ENCODE measurements at places on chromosomes 5 and 9.

DNA sequence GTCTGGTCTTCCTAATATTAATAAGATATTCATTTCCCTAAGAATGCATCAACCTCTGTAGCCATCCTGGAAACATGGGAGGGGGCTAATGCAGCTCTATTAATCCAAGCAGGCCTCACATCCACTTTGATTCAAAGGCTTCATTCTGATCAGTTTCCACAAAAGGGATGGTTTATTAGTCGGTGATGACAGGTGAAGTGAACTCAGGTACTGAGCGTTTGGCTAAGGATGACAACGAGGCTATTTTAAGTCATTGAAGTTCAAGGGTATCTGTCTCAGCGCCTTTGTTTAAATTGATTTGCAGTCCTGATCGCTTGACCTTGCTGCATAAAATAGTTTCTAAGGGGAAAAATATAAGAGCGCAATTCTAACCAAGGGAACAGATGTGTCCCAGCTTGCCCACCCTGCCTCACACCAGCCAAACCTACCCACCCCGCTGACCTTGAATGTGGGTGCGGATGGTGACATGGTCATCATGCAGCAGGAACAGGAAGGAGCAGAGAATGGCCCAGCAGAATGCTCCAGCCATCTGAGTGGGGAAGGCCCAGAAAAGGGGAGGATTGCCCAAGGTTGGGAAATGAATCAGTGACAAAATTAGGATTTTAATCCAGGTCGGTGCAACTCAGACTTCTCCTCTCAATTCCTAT, 70.5 kb upstream of the ZNF618 start:
- no peak for DNase-seq

DNA sequence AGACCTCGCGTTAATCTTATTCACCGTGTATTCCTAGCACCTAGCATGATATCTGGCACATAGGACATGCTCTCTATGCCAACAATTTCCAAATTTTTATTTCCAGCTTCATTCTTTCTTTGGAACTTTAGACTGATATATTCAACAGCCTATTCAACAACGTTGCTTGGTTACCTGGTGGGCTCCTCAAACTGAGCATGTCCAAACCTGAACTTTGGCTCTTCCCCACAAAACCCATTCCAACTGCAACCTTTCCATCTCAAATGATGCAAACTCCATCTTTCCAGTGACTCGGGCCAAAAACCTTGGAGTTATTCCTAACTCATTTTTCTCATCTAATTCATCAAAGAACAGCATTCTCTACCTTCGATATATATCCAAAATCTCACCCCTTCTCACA, 525.2 kb downstream of the AGTPBP1 start:
- no peak for DNase-seq

DNA sequence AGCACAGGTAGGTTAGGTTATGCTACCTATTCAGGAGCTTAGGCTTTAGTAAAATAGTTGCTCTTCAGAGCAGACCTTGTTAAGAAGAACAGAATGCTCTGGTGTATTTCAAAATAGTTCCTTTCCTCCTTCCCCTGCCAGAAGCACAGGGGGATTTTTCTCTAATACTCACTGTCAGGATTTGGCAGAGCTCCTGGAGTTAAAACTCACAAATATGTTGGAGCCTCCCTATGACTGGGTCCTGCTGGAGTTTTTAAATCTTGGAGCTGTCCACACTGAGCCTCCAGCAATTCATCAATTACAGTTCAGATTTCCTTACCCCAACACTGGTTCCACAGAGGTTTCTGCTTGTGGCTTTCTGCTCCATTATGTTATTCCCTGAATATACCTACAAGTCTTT, 1233.8 kb upstream of the WWC1 start:
- no peak for DNase-seq

DNA sequence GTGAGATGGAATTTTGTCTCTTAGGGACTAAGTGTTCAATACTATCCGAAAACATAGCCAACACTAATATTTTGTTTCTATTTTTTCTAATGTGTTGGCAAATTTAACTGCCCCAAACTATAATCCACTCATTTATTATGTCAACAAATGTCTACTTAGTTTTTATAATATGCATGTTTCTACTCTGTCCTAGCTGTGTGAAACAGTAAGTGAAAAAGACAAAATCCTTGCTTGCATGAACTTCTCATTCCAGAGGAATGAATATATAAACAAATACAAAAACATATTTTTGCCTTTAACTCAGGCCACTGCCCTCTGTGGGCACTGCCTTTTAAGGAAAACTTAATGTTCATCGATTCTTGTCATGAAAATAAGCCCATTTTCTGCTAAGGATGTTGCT, 1275.4 kb upstream of the CDH18 start:
- DNase-seq: no peak

- no peak for DNase-seq
These were observed 1.4 kb upstream of the PPP1R26 start for GRCh38 chr9:135478191-135478590.

Data from HCT116 (cell line).